ENCODE measurements at places on chromosomes 1 and 21.

DNA sequence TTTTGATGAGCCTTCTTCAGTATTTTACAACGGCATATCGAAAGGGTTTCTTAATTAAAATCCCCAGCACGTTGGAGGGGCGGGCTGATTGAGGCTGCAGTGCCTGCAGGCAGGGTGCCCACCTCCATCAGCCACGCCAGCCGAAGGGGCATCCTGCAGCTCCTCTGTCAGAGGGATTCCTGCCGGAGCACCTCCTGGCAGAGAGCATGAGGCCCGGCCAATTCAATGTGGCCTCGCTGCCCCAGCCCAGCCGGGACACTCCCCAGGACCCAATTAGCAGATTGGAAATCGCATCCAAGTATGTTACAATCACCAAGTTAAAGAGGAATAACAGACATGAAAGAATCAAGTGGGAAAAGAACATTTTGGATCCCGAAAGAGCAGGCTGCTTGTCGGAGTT lies 216.6 kb downstream of the ST6GALNAC3 start:
- DNase-seq, result no peak

GRCh38 chr1:2181271-2181670 lies 13.3 kb downstream of the FAAP20 start:
- DNase-seq, result no peak

DNA sequence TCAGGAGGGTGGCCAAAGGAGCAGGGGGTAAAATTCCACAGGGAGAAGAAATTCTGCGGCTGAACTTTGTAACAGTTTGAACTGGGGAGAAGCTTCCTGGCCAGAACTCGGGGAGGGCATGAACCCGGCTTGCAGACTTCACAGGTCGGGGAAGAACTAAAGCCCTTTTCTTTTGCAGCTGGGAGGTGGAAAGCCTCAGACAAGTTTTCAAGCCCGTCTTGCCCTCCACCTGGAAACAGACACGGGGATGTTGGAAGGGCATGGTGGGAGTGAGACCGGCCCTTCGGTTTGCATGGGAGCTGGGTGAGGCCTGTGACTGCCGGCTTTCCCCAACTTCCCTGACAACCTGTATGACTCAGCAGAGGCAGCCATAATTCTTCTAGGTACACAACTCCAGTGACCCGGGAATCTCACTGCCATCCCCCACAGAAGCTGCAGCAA lies 11.3 kb downstream of the THEM4 start:
- DNase-seq, result no peak

DNA sequence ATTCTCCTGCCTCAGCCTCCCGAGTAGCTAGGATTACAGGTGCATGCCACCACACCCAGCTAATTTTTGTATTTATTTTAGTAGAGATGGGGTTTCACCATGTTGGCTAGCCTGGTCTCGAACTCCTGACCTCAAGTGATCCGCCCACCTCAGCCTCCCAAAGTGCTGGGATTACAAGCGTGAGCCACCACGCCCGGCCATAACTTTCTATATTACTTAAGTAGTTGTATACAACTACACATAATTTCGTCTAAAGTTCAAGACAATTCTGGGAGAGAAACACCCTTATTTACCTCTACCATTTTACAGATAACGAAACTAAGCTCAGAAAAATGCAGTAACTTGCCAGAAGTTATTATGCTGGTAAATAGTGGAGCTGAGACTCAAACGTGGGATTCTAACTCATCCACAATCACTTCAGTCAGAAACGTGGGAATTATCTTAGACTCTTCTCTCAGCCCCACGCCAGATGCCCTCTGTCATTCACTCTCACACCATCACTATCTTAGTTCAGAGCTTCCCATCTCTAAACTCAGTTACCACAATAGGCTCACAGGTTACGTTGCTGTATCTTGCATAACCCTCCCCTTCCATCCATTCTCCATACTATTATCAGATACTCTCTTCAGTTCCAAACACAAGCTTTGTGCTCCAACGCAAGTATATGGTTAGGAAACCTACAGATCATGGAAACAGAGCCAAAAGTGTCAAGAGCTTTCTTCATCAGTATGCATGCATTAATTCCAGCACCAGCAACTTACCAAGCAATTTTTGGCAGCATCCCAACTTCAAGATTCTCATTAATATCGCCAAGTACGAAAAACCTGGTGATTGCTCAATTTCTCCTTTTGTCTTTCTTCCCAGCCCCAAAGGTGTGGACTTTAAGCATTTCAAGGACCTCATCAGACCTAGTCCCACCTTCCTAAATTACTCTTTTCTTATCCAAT lies 69.3 kb downstream of the RERE start:
- no peak for DNase-seq

DNA sequence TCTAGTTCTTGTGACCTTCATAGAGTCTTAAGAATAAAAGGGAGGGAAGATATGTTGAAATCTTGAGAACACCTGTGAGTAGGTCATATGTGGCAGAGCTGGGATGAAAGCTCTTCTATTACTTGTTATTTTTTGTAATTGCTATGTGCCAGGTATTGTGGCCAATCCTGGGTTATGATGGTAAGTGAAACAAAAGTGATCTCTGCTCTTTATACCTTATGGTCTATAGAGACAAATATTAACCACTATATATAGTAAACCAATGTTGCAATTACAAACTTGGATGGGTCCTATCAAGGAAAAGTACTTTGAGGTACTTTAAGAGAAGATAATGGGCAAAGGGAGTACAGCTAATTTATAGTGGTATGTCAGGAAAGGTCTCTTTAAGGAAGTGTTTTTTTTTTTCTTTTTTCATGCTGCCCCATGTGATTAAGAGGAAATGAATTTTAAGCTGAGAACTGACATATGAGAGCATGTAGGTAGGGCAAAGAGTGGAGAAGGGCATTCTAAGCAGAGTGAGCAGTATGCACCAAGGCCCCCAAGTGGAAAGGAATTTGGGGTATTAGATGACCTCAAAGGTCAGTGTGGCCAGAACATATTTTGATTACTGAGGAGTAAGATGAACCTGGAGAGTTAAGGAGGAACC lies 43.3 kb downstream of the POU2F1 start:
- DNase-seq, result no peak

DNA sequence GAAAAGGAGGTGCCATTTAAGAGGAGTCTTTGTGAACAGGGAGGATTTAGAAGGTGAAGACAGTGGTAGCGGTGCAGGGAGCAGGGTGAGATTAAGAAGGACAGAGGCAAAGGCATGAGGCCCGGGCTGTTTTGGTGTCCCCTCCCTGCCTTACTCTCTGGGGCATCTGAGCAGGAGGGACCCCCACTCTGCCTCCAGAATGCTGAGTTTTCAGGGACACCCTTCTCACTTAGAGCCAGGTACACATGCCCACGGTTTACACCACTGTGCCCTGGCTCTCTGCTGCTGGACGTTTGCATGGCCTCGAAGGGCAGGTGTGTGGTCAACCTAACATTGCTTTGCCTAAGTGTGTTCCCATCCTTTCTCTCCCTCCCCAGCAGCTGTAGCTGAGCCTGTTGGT lies 20.5 kb upstream of the PARP1 start:
- DNase-seq, result no peak

DNA sequence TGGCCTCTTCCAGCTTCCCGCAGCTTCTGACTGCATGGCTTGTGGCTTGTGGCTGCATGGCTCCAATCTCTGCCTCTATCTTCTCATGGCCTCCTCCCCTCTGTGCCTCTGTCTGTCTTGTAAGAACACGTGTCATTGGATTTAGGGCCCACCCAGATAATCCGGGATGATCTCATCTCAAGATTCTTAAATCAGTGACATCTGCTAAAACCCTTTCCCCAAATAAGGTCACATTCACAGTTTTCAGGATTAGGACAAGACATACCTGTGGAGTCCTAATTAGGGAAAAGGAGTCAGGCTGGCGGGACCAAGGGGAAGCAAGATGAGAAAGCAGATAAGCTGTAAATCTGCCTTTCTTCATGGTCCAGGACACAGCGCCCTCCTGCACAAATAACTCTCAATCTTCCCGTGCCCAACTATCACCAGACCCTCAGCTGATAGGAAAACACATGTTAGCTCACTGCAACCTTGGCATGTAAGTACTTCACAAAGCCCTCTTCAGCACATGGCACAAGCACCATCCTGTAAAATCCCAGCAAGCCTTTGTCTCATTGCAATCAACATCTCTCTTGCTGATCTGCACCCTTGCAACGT lies 82.2 kb downstream of the SPSB1 start:
- no peak for DNase-seq

DNA sequence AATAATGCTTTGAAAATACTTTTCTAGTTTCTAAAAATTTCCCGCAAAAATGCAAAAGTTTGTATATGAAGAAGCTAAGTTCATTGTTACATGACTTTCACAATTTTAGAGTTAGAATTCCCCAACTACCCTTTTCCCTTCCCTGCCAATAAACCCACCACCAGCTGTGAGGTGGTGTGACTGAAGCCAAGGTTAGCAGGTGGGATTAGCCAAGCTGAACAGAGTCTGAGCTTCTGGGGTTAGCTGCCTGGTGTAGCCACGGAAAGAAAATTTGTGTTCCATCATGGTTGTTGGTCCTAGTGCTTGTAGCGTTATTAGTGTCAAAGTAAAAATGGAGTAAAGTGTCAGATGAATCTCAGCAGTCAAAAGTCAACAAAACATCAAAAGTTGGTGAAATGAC lies 110.9 kb downstream of the ASTN1 start:
- DNase-seq, result no peak

Measured in GM10248 (cell line).